H1 (cell line): ENCODE measurements at places on chromosomes 3 and 15.

DNA sequence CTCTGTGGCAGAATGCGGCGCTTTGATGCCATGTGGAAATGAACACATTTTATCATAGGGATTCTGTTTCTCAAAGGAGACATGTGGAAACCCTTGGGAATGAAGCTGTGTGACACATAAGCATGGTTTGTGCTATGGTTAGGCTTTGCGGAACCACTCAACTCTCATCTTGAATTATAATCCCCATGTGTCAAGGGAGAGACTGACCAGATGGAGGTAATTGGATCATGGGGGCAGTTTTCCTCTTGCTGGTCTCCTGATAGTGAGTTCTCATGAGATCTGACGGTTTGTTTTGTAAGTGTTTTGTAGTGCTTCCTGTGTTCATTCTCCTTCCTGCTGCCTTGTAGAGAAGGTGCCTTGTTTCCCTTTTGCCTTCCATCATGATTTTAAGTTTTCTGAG is 1109.2 kb upstream of the ALCAM start:
- H3K27me3 ChIP-seq, result no peaks in the 10 kb centered on the region
- no peak overlapping the region for H3K4me3 ChIP-seq
- no peaks in the 10 kb centered on the region for H3K4me1 ChIP-seq

GRCh38 chr3:100756441-100756840 is 47.1 kb downstream of the TFG start:
- DNase-seq, result no peak
- H3K4me1 ChIP-seq, result peaks cover 5% of the 10 kb centered on the region; the same call in 1 of the 2 replicates
- H3K36me3 ChIP-seq, result no peaks in the 10 kb centered on the region

GRCh38 chr3:194300936-194301335 is 50.2 kb downstream of the CPN2 start:
- no peaks in the 10 kb centered on the region; the same call in 1 of the 2 replicates for H3K27me3 ChIP-seq
- no peak for DNase-seq
- no peak overlapping the region for H3K27ac ChIP-seq
- no peaks in the 10 kb centered on the region for H3K36me3 ChIP-seq
- H3K4me3 ChIP-seq, result no peak overlapping the region
- H3K4me1 ChIP-seq, result peaks cover 18% of the 10 kb centered on the region

DNA sequence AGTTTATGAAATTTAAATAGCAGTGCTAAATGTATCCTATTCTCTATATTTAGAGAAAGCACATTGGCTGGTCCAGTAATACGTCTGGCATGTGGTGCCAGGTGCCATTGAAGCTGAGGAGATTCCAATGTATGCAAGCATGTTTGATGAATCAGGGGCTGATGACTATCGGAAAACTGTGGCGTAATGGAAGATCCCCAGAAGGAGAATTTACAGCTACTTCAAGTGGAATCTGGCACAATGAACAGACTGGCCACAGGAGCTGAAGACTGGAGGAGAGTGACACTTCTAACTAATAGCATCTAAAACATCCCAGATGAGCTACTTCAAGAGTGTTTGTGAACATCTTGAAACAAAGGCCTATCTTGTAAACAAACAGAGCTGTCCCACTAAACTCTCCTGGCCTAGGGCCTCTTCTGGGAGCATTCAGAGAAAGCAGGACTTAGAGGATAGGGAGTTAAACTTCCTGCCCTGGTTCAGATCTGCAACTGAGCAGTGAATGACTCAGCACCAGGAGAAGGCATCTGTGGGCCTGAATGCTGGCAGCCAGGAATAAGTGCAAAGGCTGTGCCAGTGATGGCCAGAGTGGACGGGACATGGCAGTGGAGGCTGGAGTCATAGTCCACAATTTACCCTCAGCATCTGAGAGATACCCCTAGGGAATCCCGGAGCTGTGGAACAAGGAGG is 15.2 kb upstream of the ACTC1 start:
- no peaks in the 10 kb centered on the region for H3K4me1 ChIP-seq
- no peak overlapping the region for H3K4me3 ChIP-seq
- H3K36me3 ChIP-seq, result no peaks in the 10 kb centered on the region

GRCh38 chr3:182323898-182324297 is 469.4 kb upstream of the ATP11B start:
- no peak for DNase-seq
- no peak overlapping the region for H3K4me3 ChIP-seq
- H3K36me3 ChIP-seq, result no peaks in the 10 kb centered on the region
- H3K27me3 ChIP-seq, result no peaks in the 10 kb centered on the region

DNA sequence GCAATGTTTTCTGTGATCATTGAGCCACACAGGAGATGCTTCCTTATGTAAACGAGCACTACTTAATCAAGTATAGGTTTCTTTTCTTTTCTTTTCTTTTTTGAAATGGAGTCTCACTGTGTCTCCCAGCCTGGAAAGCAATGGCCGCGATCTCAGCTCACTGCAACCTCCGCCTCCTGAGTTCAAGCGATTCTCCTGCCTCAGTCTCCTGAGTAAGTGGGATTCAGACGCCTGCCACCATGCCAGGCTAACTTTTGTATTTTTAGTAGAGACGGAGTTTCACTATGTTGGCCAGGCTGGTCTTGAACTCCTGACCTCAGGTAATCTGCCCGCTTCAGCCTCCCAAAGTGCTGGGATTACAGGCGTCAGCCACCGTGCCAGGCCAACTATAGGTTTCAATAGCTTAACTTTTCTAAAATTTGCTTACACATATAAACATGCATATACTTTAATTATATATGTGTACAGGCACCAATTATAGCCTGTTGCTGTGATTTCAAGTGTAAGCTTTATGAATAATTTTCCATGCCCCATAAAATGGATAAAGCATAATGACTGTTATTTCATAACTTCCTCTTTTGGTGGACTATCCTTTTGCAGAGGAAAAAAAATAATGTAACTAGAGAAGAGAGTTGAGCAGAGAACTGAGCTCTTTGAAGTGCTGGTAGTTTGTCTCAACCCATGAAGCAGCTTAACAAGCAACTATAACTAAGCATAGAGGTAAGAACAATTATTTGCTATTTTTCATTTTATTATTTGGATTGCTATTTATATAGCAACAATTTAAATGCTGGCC is 24.8 kb upstream of the MBNL1 start:
- DNase-seq, result no peak
- no peak overlapping the region for H3K27ac ChIP-seq
- H3K27me3 ChIP-seq, result no peaks in the 10 kb centered on the region
- no peaks in the 10 kb centered on the region for H3K36me3 ChIP-seq
- H3K4me3 ChIP-seq, result no peak overlapping the region

DNA sequence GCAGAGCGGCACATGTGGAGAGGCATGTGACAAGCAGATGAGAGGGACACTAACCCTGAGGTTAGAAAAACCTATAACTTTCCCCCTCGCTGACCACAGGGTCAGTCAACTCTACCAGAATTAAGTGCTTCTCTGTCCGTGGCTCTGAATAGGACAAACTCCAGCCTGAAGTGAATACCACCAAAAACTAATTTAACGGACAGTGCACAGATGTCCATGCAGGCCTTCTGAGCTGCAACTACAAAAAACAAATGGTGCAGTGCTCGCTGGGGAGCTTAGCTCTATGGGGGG is 59.3 kb downstream of the ADCY5 start:
- no peak overlapping the region for H3K27ac ChIP-seq
- DNase-seq, result no peak
- no peaks in the 10 kb centered on the region; the same call in none of the 2 replicates for H3K4me1 ChIP-seq
- H3K36me3 ChIP-seq, result no peaks in the 10 kb centered on the region
- H3K4me3 ChIP-seq, result no peak overlapping the region

GRCh38 chr3:194586836-194587235 is 46.4 kb downstream of the TMEM44 start:
- no peak for DNase-seq
- no peak overlapping the region for H3K27ac ChIP-seq
- H3K36me3 ChIP-seq, result no peaks in the 10 kb centered on the region

DNA sequence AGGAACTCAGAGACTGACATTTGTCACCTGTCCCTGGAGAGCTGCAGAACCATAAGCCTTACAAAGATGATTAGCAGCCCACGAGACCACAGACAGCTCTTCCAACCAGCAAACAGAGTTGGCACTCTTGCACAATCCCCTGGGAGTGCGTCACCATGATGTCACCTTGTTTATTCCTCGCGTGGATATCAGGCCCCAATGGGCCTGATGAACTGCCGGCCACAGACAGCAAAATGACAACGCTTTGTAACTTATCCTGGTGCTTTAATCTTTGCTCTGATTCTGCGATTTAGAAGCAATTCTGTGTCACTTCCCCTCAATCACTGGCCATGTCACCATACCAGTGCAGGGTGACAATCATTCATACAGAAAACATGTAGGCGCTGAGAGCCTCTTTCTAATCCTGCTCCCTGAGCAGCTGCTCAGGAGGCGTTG is 89.2 kb downstream of the TAMM41 start:
- H3K27me3 ChIP-seq, result no peaks in the 10 kb centered on the region
- no peak overlapping the region for H3K27ac ChIP-seq
- H3K36me3 ChIP-seq, result no peaks in the 10 kb centered on the region
- no peak overlapping the region for H3K4me3 ChIP-seq
- DNase-seq, result no peak
